ENCODE measurements at places on chromosomes 5 and 9.

DNA sequence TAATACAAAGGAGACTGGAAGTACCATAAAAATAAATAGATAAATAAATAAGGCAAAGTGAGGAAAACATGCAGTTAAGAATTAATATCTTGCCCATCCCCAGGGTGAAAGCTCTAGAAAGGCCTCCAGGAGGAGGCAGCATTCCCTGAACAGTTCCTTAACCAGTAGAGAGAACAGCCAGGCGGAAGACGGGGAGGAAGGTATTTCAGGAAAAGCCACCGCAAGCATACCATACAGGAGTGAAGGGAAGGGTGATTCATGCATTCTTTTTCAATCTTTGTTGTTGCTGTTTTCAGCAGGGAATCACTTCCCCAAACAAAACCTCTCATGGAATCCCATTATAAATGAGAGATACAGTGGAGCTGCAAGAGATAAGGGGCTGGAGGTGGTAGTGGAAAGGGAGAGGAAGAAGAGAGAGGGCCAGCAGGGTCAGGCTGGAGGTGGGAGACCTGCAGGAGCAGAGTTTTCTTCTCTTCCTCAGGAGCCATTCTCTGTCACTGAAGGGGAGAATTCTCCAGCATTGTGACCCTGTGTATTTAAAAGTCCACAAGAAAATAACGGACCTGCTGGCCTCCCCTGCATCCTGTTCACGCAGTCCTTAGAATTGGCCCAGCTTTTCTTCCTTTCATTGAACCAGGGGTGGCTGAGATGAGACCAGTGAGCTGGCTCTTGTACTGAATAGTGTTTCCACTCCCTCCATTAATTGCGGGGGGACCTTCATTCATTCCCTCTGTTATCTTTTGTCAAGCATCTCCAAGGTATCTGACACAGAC lies 255.9 kb downstream of the FAM114A2 start:
- DNase-seq, result no peak

- DNase-seq, result no peak
These were observed 26.4 kb downstream of the SURF6 start for GRCh38 chr9:133309608-133310007.

DNA sequence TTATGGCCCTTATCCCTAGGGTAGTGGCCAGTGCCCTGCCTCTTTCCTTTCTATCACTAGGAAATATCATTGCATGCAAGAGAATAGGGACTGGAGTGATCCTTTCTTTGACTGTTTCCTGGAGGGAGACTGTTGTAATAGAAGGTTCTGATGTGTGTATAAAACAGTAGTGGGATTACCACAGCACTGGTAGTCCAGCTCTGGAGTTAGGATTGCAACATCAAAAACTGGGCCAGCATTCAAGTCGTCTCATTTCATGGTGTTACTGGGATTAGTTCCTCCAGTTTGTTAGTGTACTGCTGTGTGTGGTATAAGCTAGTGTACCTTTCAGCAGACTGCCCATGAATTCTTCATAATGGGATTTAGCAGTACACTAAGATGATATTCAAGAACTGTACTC lies 45.8 kb downstream of the KIAA1958 start:
- no peak for DNase-seq

DNA sequence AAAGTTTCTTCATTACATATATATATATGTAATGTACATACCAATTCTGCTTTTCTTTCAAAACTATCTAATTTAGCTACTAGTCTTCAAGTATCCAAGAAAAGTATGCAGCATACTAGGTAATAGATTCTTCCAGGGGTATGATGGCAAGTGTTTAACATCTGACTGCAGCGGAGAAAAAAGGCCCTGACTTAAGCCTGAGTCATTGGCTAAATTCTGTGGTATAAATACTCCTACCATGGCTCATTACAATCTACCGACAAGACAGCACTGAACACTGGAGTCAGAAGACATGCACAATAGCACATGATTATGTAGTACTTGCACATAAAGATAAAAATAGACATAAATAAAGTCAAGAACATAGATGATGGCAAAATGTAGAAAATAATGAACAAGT lies 439.9 kb downstream of the BRINP1 start:
- no peak for DNase-seq

DNA sequence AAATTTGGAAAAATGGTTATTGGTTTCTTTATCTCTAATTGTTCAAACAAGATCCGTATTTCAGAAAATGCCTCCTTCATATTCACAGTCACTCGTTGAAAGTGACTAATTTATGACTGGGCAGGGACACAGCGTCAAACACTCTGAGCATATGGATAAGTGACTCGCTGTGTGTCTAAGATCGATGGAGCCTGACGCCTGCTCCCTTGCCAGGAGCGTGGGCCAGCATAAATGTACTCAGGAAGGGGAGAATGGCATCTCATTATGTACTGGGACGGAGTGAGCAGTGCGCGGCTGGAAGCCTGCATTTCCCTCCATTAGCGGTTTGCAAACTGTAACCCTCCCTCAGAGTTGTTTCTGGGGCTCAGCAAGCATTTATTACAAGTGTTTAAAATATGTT lies 79.8 kb upstream of the CAST start:
- DNase-seq, result no peak

DNA sequence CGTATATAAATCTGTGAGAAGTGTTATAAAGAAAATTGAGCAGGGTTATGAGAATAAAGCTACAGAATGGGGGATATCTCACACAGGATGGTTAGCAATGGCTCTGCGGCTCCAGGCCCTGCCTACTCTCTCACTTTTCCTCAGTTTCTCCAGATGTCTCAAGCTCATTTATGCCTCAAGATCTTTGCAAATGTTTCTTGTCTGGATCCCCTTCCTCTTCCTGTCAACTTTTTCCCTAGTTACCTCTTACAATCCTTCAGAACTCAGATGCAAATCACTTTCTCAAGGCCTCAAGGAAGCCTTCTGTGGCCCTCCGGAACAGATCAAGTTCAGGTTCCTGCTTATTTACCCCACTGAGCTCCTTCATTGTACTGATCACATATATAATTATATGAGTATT lies 386.4 kb downstream of the RAB3C start:
- DNase-seq, result no peak

DNA sequence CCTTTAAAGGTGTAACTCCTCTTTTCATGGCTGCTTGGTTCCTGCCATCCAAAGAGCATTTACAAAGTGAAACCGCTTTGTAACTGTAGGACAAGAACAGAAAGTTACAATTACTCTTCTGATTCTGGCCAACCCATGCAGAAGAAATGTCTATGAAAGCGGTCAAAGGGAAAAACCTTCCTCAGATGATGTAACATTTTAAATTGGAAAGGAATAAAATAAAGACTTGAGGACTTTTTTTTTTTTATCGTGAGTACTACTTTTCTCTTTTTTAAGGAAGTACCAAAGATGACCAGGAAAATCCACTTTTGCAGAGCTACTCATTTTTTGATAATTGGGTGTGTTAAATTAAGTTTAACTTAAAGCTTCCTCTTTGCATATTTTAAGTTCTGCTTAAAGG lies 13.0 kb upstream of the C9orf72 start:
- no peak for DNase-seq

DNA sequence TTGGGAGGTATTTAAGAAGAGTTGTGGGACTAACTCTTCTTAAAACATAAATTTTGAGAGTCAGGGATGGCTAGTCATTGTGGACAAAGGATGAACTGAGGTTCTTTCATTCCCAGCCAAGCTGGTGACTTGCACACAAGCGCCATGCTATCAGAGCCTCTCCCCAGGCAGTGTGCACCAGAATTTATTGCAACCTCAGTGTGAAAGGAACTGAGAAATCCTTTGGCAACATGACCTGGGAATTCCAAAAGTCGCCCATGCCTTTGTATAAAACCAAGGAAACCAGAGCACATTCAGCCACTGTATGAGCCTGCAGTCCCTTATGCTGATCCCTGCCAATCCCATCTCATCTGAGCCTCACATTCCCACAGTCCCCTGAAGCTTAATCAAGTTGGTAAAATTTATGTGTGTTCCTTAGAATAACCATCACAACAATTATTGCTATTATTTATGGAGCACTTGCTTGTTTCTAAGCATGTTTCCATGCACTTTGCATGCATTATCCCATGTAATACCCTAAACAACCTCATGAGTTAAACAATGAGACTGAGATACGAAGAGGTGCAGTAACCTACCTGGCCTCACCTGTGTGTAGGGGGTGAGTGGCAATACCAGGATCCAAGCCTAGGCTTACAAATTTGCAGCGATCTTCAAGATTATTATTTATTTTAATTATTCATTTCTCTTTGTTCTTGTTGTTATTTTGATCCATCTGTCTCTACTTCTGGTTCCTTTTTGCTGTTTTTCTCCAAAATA lies 116.4 kb downstream of the NTRK2 start:
- DNase-seq, result no peak

DNA sequence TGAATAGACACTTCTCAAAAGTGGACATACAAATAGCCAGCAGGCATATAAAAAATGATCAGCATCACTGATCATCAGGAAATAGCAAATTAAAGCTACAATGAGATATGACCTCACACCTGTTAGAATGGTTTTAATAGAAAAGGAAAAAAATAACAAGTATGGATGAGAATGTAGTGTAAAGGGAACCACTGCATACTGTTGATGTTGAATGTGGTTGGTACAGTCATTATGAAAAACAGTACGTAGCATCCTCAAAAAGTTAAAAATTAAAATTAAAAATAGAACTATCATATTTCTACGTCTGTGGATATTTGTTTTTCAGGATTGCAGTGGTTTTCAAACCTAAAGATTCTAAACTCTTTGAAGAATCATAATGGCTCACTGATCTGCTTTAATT lies 215.1 kb upstream of the NREP start:
- no peak for DNase-seq

DNA sequence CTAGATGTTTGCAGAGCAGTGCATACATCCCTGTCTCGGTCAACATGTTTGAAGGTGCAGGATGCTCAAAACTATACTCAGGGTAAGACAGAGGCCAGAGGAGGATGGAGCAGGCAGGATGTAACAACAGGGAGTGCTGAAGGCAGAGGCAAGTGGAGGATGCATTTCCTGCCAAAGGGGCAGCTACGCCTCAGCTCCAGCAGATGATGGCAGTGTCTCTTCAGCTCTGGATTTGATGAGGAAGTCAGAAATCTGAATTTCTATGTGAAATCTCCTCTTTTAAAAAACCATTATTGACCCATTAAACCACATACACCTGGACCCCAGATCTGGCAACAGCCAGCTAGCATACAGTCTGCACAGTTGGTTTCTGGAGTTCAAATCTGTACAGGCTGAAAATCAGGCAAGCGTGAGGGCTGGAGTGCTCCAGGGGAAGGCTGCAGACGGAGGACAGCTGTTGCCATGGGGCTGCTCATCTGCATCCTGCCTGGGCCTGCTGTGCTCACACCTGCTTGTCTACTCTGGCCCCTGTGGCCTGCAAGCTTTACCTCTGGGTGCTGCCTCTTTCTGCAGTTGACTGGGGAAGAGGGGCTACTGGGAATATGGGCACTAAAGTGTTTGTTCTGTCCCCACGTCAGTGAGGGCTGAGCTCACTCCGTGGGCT lies 152.9 kb upstream of the SLC28A3 start:
- DNase-seq, result no peak

DNA sequence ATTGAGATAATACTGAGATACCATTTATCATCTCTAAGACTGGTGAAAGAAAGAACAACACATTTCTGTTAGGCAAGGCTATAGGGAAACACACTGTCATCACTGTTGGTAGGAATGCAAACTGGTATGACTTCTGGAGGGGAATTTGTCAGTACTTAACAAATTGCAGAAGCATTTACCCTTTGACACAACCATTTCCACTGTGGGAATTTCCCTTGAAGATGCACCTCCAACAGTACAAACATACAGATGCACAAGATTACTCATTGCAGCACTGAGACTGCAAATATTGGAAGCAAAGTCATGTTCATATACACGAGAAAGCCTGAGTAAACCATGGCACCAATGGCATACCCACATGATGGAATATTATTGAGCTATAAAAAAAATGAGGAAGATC lies 17.6 kb downstream of the GM2A start:
- no peak for DNase-seq

DNA sequence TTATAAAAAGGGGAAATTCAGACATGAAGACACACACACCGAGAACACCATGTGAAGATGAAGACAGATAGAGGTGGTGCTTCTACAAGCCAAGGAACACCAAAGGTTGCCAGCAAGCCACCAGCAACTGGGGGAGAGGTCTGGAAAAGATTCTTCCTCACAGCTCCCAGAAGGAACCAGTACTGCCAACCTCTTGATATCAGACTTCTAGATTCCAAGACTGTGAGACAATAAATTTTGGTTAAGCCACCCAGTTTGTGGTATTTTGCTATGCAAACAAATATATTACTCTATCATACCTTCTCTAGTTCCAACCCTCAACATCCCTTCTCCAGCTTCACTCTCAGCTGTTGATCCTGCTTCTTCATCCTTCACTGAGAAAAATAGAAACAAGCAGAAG lies 451.1 kb downstream of the EBF1 start:
- DNase-seq, result no peak

- DNase-seq, result no peak
These were observed 53.3 kb downstream of the PCA3 start for GRCh38 chr9:76817489-76817888.

DNA sequence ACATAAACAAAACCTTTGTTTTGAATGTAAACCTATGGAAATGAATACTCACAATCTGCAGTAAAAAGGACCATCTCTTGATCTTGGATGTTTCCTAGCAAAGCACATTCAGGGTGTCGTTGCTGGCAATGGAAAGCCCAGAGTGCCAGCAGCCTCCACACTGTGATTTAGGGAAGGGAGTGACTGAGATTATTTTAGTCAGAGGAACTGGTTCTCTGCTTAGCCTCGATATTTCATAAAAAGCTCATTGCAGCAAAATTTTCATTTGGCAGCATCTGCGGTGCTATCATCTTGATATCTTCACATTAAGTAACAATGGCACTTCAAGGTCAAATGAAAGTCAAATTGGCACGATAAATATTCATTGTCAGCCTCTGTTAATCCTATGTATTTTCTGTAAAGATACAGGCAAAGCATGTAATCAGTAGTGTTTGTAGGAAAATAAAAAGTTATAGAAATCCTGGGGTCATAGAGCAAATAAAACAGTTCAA lies 116.0 kb downstream of the MACIR start:
- no peak for DNase-seq

GRCh38 chr9:90846770-90847419 lies 45.3 kb downstream of the SYK start:
- peak; percentile 23 for DNase-seq

DNA sequence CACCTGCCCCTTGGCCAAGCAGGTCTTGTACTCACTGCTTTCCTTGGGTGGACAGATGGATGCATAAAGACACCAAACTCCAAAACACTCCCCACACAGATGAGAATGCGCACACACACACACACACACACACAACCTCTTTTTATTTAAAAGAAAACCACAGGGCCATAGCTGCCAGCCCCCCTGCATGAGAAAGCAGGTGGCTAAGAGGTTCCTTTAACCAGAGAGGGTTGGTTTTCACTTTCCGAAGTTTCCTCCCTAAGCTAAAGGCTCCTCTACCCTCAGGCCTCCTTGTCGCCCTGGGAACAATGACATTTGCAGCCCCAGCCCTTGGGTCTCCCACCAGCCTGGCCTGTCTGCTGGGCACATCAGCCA lies 11.1 kb downstream of the NR5A1 start:
- DNase-seq, result no peak

DNA sequence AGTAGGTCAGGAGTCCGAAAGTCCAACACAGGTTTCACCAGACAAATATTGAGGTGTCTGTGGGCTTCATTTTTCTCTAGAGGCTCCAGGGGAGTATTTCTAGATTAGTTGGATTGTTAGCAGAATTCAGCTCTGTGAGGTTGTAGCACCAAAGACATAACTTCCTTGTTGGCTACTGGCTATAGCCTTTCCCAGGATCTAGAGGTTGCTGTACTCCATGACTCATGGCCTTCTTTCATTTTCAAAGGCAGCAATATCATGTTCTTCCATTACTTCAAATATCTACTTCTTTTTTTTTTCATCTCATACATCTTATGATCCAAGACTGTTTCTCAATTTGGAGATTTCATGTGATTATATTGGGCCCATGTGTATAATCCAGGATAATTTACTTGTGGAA lies 404.0 kb upstream of the FAM174A start:
- no peak for DNase-seq
